GM12891 (cell line): ENCODE measurements at places on chromosomes 7 and 10.

DNA sequence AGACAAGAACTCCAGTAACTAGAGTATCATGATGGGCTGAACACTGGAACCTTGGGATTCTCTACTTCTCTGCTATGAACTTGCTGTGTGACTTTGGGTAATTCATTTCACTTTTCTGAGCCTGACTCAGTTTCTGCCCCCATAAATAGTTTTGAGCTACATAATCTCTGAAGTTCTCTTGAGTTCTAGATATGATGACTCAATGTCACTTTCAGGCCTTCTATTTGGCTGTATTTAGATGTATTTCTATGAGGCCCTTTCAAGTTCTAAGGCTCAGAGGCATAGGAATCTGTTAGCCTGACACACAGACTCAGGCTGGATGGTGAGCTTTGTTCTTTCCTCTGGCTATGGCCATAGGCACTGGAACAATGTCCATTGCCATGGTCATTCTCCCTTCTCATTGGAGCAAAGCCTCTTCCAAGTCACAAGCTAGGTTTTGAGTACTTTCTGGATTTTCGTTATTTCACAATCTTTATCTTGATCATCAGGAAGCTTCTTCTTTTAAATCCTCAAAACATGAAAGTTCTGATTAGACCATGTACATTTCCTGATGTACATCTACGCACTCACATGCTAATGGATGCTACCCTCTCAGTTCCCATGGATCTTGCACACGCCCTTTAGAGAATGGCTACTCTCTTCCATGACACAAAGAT is 101.6 kb downstream of the TES start:
- DNase-seq, result no peak

DNA sequence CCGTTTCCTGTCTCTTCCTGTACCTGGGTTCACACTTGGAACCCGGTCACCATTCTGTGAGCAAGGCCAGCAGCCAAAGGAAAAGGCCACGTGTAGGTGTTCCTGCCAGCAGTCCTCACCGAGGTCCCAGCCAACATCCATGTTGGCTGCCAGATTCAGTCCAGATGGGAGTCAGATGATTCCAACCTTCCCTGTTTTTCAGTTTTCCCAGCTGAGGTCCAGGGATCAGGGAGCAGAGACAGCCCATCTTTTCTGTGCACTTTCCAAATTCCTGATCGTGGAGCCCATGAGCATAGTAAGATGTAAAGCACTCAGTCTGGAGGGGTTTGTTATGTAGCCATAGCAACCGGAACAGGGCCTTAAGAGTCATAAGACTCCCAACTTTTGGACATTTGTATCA is 3.9 kb upstream of the PVRIG start:
- DNase-seq, result no peak

GRCh38 chr7:104958371-104958865 is 55.6 kb upstream of the KMT2E start:
- DNase-seq, result no peak

DNA sequence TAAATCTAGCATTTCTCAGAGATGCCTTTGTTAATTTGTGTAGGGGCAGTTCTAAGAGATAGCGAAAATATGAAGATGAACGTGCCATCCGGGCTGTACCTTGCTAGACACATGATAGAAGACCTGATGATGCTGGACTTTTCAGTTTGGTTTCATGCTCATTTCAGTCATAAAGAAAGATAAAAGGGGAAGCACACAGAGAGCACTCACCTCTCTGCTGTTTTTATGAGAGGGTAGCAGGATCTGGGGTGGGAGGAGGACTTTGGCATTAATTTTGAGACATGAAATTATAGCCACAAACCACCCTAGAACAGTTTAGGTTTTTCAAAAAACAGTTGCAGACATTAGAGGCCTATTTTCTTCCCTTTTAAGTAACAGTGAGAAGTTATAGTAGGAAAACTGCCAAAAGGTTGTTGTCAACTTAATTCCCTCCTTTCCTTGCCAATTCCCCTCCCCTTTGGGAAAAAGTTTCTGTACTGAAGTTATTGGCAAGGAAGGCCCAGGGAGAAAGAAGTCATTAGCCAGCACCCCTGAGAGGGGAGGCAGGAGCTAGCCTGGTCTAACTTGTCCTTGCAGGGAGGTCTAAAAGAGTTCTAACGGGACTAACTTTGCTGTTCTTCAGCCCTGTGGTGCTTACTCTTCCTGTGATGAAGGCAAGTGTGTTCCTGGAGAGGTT is 2.6 kb downstream of the ST7 start:
- no peak for DNase-seq

DNA sequence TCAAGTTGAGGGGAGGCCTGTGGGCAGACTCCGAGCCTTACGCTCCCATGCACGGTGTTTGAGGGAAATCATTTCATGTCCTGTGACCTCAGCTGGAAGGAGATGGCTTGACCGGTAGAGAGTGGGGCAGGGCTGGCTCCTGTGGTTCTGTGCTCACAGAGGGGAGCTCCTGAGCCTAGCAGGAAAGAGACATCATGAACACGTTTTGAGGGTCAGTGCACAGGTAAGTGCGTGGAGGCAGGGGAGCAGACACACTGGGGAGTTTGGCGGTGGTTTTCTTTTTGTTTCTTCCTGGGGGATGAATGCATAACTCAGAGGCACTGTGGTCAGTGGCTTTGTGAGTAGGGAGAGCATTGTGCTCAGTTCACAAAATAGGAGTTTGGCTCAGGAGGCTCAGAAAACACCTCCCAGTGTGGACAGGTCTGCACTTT is 22.5 kb downstream of the ADCY1 start:
- no peak for DNase-seq

DNA sequence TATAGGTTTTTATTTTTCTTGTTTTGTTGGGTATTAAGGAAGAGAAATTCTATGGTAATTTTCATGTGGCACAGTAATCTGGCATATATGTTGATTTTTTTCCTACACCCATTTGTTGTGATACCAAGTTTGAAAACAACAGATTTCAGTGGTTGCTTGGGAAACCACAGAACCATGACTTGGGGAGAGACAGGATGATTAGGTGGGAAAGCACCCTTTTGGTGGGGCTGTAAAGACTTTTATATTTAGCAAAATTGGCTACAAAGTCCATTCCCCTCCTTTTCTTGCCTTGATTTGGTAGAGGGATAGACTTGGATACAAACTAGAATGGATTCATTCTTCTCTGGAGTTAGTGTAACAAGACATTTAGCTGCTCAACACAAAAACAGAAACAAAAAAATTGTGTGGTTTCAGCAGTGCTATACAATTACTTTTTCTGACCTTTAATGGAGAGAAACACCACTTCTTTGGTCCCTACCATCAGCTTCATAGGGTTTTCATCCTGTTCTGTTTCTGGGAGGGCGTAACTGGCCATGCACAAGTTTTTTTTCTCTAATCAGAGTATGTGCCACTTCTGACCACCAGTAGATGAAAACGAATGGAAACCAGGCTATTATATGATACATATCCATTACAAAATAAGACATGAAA is 52.7 kb downstream of the FIGNL1 start:
- DNase-seq, result no peak

DNA sequence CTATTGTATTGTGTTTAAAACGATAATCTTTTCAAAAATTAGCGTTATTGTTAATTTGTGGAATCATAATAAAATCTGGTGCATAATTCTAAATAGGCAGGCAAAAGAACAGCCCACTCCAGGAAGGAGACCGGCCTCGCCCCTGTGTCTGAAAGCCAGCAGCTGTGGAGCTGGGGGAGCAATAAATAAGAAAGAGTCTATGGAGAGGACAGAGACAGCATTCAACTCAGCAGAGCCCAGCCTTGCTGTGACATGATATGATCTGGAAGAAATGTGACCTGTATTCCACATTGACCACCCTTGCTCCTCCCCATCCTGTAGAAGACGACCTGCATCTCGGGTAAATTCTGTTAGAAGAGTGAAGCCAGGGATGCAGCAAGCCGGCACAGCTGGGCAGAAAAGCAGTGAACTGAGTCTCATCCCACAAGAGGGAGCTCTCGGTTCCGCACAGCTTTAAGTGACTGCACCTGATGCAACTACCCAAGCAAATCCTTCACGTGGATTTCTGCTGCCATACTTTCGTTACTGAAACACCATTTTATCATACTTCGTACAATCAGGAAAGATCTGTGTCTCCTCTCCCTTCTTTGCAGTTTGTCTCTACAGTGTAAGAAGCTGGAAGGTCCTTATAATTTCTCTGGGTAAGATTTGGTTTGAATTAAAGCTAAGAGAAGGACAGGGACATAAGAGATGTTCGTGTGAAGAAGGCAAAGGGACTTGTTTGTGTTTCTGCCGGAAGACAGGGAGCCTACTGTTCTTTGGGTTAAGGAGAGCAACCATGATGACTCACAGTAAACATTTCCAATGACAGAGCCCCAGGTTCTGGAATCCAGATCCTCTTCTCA is 427.1 kb downstream of the GPAM start:
- no peak for DNase-seq

DNA sequence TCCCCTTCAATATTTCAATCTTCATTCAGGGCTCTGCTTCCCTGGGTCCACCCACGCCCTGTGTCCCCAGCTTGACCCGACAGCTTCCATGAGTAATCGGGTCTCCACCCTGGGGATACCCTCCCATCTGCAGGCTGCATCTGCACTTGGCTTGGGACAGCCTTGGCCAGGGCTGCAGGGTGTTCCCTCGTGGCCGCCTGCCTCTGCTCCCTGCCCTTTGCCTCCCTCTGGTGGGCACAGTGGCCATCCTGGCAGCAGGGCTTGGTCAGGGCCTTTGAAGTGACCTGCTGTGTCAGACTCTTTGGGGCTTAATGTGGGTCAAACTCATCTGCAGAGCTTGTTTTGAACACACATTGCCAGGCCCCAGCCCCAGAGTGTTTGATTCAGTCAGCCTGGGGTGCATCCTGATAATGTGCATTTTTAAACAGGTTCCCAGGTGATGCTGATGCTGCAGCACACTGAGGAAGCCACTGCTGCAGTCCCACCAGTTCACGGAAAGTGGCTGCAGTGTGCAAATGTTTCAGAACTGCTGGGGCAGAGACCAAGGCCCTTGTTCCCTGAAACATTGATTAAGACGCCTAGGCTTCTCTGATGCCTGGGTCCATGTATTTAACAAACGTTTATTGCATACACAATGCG is 80.7 kb upstream of the SEC61G start:
- no peak for DNase-seq

- DNase-seq, result no peak
These were observed 196.2 kb downstream of the CDK14 start for GRCh38 chr7:90792301-90792700.

DNA sequence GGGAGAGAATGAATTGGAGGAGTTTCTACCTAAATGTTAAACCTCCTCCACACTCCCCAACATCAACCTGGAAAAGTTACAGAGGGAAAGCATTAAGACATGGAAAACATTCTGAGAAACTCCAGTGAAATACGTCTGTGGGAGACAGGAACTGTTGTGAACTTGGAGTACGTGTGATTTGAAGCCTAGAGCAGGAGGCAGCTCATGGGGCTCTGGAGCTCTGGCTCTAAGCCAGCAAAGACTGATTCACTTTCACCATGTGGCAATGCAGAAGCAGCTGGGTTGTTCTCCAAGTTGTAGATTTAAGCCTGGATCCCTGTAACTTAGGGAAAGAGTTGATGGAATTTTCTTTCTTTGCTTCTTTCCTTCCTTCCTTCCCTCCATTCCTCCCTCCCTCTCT is 503.2 kb downstream of the NRG3 start:
- no peak for DNase-seq

DNA sequence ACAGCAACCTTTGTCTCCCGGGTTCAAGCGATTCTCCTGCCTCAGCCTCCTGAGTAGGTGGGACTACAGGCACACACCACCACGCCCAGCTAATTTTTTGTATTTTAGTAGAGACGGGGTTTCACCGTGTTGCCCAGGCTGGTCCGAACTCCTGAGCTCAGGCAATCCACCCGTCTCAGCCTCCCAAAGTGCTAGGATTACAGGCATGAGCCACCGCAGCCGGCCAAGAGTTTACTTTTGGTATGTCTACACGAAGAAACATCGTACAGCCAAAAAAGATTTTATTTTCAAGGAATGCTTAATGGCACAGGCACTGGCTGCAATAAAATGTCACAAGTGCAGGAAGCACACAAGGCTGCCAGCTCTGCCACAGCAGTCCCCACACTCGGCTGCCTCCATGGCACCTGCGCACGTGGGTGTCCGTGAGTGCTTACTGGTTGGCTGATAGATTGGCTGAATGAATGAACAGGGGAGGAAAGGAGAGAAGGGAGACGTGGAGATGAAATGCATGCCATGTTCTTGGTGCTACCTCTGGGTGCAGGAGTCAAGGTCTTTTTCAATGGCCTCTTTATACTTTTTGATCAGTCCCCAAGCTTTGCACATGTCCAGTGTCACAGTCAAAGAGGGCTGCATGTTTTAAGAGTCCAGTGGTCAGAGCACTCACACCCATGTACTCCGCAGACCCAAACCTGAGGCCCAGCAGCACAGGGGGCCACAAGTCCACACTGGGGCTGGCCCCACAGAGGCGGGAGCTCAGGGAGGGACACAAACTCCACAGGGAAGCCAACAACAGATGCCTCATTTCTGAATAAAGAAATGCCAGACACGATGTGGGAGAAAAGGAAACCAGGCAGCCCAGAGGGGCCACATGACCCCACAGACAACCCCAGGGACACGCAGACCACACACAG is 198.2 kb downstream of the MAD1L1 start:
- no peak for DNase-seq

- DNase-seq, result no peak
These were observed 50.4 kb upstream of the PLEKHA1 start for GRCh38 chr10:122323941-122324675.

- DNase-seq, result peak; percentile 90
These were observed at the start of gene P4HA1 for GRCh38 chr10:73096449-73097304. Gene P4HA1, minus strand, starts transcription at chr10:73096866. Its CDS starts 21,983 bp downstream, at chr10:73074883.

DNA sequence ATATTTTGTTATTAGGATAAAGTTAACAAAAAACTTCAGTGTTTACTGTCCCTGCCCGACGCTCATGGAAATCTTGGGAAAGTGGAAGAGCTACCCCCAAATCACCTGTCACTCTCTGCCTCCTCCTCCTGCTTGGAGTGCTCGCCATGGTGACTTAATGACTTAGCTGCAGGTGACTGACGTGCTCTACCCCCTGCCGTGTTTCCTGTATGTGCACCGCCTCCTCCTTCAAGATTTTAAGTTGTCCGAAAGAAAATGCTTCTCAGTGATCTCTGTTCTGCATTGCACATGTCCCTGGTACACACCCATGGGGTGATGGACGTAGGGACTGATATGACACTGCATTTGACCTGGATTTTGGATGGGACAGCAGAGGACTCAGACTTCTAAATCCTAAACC is 338.8 kb upstream of the SHH start:
- DNase-seq, result no peak

GRCh38 chr7:159023746-159024145 is 120.9 kb downstream of the VIPR2 start:
- DNase-seq, result no peak

DNA sequence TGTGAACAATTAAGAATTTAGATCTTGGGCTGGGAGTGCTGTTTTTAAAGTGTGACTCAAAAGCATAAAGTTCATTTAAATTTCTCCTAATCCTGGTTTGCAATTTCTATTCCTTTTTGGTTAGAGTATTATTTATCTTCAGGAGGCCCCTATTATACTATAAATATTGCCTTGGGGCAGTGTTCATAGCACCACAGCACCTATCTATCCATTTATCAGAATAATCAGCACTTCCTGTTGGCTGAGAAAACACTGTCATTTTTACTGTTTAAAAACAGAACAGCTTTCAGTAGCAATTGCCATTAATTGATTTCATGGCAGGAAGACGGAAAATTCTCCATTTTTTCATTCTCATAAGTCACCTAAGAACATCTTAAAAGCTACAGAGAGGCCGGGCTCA is 111.4 kb downstream of the KIAA1217 start:
- no peak for DNase-seq

GRCh38 chr10:29780639-29781038 is 145.9 kb upstream of the SVIL start:
- no peak for DNase-seq

GRCh38 chr7:83796760-83797159 is 147.8 kb upstream of the SEMA3E start:
- DNase-seq, result no peak

GRCh38 chr7:28908775-28909174 is 49.4 kb downstream of the TRIL start:
- DNase-seq, result no peak
